ENCODE measurements at places on chromosomes 5 and 9.

DNA sequence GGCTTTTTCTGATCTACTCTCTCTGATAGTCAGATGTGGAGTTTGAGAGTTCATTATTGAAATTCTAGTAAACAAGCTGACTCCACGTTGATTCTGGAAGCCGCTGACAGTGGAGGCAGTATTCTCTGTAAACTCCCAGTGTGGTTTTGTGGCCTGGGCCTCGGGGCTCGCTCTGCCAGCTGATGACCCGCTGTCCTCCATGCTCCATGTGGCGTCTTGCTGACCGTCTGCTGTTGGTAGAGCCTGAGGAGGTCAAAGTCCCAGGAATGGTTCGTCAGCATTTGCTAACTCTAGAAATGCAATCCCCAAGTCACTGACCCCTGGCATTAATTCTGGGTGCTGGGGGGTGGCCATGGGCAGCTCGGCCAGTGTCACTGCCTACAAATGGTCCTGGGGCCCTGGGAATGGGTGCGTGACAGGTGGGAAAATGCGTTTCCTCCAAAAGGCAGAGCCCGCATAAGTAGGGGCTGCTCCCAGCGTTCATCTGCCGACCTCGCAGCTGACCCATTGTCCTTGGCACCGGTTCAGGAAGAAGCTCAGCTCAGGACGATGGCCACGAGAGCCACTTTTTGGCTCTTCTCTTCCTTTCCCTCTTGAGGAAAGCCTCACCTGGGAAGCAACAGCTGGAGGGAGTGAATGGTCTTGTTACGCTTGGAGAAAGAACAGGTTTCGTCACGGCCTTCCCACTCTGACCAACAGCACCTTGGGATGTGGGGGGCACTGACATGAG is 55.1 kb downstream of the MRPL36 start:
- no peak for DNase-seq

DNA sequence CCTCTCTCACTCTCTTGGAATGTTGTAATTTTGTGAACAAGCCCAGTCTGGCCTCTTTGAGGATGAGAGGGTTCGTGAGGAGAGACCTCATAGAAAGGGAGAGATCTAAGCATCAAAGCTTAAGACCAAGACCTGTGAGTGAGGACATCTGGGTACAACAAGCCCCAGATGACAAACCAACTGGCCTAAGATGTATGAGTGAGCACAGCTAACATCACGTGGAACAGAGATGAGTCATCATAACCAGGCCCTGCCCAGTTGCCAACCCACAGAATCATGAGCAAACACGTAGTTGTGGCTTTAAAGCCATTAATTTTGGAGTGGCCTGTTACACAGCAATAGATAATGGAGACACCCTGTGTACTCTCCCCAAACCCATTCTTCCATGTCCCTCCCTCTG is 439.1 kb upstream of the KIF2A start:
- peak; percentile 5 for DNase-seq

DNA sequence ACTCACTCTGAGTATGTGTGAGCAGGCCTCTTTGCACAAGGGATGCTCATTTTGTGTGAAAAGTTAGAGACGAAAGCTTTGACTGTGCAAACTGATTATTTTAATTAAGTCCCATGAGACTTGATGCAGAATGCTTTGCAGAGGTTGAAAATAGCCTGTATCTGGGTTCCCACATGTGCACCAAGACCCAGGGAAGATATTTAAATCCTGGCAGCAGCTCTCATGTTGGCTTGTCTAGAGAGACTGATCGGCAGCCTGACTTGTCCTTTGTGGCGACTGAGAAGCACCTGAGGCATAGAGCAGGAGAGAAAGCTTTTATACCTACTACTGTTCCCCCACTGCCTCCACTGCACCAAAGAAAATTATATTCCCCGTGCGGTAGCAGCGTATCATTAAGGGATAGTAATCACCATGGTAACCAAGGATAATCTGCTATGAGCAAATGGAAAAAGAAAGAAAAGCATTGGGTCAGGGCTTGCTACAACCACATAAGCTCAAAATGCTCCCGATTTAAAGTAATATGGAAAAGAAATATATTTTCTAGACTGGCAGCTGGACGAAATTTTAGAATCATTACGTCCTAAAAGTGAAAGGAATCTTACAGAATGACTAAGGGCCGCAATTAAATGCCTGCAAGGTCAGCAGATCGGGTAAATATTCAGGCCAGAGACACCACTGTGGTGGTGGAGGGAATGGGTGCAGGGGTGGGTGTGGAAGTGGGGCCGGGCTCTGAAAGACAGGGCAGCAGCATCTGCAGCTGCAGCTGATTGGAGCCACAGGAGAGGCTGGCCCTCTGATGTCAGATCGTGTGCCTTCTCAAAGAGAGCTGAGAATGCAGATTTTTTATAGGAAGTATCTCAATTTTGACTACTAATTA is 135.3 kb upstream of the EPB41L4A start:
- DNase-seq: no peak

DNA sequence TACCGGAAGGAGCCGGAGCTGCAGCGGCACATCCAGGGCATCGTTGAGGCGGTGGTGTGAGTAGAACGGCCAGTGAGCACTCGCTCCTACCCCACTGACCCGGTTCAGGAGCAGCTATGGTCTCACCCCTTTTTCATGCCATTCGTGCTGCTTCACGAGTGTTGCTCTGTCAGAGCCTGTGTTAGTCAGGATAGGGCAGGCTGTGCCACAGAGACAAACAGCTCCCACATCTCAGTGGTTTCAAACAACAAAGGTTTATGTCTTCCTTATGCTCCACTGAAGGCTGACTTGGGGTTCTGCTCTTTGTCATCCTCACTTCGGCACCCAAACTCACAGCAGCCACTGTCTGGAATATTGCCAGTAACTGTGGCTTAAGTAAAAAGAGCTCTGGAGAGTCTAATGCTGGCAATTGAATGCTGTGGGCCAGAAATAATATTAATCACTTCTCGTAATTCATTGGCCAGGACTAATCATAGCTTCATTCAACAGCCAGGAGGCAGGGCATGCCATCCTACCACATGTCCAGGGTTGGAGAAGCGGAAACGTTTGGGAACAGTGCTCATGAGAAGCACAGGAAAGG is 28.4 kb downstream of the ARHGEF37 start:
- DNase-seq: no peak

DNA sequence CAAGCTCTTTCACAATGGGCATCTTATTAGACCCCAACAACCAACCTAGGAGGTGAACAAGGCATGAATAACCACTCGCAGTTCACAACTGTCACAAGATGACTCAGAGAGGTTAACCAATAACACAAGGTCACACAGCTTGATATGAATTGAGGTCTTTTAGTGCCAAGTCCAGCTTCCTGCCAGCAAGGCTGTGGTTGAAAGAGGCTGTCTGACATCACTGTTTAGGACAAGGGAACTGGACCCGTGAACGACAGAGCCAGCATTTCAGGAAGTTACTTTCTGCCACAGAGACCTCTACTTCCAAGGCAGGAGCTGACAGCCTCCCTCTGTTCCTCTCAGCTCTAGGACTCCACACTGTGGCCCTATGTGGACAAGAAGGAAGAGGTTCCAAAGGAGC is 53.4 kb upstream of the ALDH1B1 start:
- DNase-seq: peak; percentile 31

GRCh38 chr9:95000821-95001220 is 274.3 kb downstream of the AOPEP start:
- DNase-seq: no peak

DNA sequence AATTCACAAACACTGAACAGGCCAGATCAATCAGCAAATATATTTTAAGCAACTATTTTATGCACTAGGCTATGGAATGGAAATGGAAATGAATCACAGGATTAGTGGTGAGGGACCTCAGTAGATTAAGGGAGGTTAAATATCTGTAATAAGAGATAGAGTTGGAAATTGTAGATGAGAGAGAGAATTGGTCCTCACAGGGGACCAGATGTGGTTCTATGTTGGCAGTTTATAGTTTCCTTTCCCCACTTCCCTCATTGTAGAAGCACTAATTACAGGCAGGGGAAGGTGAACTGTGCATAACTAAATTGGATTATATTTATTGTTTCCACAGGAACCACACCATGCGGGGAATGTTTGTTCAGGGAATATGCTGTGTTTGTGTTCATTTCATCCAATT is 496.2 kb downstream of the ARHGEF28 start:
- DNase-seq: no peak

DNA sequence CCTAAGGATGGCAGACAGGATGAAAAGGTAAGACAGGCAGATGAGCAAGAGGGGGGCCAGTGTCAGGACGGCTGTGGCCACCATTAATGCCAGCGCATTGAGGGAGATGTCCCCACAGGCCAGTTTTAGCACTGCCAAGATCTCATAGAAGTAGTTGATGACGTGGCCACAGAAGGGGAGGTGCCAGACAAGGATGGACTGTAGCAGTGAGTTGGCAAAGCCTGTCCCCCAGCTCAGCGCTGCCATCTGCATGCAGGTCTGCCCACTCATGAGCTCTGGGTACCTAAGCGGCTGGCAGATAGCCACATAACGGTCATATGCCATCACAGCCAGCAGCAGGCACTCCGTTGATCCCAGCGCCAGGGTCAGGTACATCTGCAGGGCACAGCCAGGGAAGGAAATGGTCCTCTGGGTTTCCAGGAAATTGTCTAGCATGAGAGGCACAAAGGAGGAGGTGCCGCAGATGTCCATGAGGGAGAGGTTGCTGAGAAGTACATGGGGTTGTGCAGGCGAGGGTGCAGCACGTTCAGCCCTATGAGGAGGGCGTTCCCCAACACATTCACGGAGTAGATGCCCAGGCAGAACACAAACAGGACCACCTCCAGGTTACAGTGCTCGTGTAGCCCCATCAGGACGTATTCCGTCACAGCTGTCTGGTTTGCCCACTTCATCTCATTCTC is 10.8 kb downstream of the OR13J1 start:
- no peak for DNase-seq

- DNase-seq: peak; percentile 92
These were observed 8.7 kb downstream of the FAM193B start for GRCh38 chr5:177545487-177546257.

DNA sequence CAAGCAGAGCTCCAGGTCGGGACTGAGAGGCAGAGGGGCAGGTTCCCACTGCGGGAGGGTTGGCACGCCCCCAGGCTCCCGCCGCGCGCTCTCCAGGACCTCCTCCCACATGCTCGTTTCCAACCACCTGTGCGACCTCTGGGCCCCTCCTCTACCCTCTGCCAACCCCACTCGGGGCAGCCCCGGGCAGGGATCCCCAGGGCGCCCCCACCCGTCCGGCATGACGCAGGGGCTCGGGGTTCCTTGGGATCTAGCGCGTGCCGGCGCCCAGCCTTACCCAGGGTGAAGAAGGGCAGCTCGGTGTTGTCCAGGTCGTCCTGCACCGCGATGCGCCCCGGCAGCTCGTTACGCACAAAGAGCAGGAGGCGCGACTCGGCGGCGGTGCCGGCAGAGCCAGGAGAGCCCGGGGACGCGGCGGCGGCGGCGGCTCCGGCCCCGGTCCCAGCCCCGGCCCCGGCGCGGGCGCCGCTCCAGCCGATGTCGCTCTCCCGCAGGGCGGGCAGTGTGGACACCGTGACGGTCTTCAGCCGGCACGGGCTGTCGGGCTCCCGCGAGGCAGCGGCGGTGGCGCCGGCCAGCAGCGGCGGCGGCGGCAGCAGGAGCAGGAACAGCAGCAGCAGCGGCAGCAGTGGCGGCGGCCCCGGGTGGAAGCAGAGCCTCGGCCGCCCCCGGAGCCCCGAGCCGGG is 494 bp downstream of the ASTN2 start:
- DNase-seq: no peak

DNA sequence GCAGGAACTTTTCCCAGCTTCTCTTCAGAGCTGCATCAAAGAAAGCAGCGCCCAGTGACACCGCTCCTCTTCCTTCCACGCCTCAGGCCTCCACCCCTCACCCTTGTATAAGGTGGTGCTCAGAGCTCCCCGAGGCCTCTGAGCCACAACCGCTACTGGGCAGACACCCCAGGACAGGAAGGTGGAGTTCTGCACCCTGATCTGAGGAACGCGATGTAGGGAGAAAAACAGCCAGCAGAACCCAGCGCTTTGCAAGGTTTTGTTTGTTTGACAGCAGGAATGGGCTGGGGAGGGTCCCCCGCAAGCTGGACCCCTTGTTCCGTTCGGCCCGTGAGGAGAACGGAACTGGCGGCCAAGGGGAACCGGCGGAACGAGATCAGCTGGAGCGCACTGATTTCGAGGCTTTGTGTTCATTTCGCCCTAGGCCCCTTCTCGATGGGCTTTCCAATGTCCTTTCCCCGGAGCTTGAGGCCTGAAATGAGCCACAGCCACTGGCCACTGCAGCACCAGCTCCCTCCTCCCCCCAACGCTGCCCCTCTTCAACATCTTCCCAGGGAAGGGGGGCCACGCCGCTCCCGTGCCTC is 4.1 kb downstream of the EDF1 start:
- no peak for DNase-seq

DNA sequence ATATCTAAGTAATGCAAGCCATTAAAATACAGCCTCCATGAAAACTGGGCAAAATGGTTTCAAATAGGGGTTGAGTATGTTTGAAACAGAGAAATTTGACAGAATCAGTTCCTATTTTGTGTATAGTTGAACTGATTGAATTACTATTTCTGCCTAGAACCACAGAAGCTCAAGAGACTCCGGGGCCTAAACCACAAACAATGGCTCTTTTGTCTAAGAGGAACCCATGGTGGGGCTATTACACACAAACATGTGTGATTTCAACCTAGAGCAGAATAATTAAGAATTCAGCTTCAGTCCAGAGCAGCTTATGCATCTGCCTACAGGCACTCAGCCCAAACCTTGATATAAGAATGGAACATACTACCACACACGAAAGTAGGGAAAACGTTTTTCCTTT is 171.2 kb upstream of the MPDZ start:
- no peak for DNase-seq

DNA sequence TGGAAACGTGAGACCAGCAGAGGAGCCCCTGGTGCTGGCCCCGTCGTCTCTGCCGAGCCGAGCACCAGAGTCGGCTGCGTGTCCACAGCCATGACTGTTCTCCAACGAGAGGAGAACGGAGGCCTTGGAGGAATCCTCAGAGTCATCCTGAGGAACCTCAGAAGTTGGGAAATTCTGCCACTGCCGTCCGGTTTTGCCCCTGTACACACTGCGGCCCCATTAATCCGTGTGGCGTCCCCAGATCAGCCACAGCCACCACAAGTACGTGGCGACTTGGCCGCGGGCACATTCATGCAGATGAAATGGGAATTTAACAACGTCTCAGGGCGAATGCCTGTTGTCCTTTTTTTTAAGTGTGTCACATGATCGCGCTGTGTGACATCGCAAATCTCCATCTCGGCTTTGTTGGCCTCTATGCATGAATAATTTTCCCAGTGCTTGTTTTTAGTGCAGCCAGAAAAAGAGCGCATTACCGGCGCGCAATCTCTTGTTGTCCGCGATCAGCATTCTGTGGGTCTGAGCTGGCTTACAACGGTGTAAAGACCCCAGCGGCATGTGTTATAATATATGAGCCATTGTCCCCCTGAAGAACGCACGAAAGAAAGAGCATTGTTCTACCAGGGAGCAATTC is 323.0 kb upstream of the IRX4 start:
- DNase-seq: no peak

DNA sequence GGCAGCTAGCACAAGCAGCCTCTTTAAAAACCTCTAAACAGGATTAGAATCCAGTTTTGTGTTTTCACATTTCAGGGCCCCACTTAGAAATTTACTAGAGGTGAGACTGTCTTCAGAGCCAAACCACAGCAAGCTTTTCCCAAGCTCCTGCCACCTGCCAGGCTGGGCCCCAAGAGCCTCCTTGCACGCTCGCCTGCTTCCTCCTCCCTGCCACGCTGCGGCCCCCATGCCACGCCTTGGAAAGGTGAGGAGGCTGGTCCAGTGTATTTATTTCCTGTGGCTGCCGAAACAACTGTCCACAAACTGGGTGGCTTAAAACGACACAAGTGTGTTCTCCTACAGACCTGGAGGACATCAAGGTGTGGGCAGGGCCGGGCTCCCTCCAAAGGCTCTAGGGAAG is 43.4 kb downstream of the NKX2-5 start:
- DNase-seq: no peak

Data from fibroblast of the conjunctiva (primary cell).